ENCODE measurements at places on chromosomes 5 and 9.

GRCh38 chr5:5602554-5602953 lies 180.1 kb downstream of the ICE1 start:
- no peak for DNase-seq

DNA sequence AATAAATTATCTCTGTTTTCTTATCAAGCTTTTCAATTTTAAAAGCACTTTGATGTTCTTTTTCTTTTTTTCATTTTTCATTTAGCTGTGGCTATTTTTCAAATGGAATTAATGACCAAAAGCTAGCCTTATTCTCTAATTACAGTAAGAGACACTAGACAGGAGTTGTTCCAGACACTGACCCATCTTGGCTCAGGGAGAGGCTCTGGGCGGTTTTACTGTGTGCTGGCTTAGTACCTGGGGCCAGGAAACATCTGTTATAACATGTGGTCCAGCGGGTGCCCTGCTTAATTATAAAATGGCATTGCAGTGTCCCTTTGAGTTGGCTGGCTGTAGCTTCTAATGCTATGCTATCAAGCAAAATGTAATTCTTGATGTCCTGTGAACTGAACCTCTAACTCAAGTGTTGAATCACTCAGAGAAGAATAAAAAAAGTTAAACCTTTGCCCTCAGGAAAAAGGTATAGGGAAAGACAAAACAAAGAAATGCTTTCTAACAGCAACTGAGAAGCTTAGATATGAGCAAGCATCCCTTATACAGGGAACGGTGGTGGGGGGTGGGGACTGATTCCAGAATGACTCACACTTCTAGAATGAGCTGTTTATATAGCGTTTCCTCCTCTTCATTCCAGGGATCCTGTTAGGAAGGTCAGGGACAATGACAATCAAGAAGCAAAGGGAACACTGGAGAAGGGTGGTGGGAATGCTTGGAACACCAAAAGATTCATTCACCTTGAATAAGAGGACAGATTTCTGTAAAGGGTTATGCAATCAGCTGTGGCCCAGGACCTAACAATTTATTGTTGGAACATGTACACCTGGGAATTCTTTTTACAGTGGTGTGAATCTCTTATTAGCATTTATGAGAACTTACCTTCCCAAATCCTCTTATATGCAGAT lies 58.7 kb upstream of the NFIB start:
- DNase-seq = no peak

DNA sequence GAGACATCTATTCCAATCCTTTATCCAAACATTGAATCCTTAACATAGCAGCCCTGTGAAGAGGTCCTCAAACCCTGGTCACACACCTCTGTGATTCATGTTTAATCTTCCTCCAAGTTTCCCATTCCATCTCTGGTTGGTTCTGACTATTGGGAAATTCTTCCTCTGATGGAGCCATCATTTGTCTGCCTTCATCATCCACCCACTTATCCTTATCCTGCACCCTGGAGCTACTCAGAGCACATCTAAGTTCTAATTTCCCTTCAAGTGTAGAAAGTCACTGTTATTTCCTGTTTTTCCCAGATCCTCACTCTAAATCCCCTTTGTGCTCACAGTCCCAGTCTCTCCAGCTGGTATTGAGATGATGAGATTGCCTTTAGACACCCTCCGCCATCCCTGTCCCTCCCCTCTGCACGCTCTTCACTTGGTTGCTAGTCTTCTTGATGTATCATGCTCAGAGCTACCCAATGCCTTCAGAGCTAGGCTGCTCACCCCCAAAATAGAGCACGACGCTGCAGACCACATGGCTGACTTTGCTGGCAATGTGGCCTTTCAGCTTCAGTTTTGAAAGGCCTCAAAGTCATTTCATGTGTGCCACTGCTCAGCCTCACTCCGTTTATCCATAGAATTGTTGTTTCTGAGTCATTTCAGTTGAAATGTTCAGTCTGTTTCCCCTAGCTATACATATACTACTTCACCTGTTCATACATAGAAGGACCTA lies 154.3 kb downstream of the PALM2AKAP2 start:
- no peak for DNase-seq

- DNase-seq = no peak
Measured at GRCh38 chr5:128965011-128965637, at the start of gene SLC27A6. TSS of gene SLC27A6 (plus strand) at chr5:128965488. CDS start at chr5:128966138, 650 bp downstream.

DNA sequence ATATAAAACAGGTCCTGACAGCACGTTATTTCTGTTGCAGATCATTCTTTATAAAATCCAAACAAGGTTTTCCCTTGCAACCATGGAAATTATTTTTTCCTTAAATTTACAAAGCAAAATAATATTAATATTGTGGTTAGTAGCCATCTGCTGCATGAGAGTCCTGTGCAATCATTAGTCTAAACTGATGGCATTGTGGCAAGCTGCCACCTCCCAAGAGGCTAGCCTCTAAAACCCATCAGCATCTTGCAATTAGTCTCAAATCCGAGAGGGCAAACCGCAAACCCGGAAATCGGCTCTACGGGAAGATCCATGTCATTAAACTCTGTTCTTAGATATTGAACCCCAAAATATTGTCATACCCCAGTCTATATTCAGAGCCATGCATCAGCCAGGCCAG lies 11.3 kb upstream of the CDH6 start:
- DNase-seq = no peak

DNA sequence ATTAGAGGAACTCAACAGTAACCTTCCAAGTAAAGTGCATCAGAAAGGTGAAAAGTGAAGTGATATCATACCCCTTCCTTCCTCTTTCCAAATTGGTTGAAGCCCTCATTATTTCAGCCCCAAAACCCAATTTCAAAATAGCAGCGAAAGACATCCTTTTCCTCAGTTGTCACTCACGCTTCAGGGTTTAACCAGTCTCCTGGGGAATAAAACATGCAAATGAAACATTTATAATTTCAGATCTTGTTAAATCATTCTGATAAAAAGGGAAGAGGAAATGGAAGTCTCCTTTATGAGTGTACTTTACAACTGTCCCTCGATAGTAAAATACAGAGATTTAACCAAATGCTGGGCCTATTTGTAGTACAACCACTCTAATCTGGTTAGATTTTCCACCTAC lies 22.5 kb downstream of the TRPM6 start:
- DNase-seq = no peak

GRCh38 chr5:31823472-31823871 lies 184.5 kb downstream of the PDZD2 start:
- no peak for DNase-seq

DNA sequence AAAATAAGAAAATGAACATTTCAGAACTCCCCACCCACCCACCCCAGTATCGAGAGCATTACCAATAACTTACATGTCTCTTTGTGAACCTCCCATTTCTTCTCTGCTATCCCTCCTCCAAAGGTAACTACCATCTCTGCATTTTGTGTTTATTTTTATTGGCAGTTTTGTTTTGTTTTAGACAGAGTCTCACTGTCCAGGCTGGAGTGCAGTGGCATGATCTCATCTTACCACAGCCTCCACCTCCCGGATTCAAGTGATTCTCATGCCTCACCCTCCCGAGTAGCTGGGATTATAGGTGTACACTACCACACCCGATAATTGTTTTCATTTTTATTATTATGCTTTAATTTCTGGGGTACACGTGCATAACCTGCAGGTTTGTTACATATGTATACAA lies 21.7 kb upstream of the GLIS3 start:
- DNase-seq = no peak

DNA sequence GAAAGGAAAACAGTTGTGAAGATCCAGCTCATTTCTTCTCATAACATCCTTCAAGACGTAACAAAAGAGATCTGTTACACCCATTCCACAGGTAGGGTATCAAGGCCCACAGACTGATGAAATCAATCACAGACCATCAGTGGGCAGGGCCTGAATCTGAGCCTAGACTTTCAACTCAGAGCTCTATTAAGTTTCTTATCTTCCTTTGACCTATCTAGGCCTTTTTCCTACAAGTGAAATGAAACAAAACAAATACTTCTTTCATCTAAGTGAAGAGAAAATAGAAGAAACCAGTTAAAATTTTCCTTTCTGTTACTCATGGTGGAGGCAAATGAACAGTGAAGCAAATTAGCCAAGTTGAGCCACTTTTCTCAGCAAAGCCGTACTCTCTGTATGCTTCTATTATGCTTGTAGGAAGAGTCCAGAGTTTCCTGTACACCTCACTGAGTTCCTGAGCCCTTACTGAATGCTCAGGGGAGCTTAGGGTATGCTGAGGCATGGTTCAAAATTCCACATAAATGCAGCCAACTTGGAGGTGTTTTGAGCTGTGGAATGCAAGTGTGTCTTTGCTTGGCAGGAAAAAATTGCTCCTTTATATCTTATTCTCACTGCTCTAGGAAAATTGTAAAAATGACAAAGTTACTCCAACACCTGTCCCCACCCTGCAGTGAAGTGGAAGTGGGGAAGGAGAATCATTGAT lies 91.9 kb downstream of the FEM1C start:
- no peak for DNase-seq

- no peak for DNase-seq
Measured at GRCh38 chr9:128408963-128409431, 11.7 kb upstream of the CERCAM start.

DNA sequence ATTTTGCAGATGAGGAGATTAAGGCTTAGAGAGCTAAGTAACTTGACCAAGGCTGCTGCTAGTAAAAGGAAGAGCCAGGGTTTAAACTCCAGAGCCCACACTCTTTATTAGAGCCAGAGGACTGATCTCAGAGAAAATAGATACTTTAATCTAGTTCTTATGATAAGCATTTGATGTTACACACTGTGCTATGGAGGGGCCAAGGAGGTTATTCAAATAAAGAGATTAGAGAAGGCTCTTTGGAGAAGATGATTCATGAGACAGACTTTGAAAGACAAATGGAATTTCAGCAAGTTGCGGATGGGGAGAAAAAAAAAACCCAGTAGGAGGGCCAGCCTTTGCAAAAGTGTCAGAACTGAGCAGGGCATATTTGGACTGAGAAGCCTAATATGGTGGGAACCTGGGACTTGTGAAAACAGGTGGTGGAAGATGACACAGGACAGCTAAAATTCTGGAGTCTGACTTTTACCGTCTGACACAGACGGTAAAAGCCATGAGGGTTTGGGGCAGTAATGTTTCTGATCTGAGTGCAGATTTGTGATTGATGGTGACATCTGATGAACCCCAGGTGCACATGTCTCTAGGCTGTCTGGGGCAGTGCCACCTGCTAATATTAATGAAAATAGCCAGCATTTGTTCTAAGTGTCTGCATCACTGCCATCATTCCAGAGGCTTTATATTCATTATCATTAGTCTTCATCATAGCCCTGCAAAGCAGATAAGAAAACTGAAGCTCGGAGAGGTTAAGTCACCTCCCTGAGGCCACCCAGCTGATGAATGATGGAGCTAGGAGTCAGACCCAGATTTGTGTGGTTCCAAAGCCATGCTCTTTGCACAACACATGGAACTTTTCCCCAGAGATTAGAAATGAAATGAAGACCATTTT lies 65.3 kb upstream of the CXCL14 start:
- no peak for DNase-seq

DNA sequence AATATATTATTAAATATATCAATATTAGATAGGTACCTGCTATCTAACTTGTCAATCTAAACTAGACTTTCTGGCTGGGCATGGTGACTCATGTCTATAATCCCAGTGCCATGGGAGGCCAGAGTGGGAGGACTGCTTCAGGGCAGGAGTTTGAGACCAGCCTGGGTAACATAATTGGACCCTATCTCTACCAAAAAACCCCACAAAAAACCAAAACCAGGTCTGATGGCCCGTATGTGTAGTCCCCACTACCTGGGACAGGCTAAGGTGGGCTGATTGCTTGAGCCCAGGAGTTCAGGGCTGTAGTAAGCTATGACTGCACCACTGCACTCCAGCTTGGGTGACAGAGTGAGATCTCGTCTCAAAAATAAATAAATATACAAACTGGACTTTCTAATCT lies 55.0 kb downstream of the PJA2 start:
- DNase-seq = no peak

DNA sequence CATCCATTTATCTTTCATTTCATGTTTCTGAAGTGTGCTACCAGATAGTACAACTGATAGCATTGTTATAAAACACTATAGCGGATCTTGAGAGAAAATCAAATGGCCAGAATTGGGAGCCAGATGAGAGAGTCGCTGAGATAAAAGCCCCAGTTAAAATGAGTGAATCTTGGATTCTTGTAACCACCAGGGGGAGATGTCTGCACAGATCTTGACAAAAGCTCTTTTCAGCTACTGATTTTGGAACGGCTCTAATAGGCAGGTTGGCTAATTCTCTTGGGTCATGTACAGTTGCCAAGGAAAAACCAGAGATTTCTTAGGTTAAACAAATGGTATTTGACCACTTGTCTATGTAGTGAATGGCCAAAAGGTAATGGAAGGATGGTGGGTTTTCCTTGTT lies 21.7 kb downstream of the F2RL2 start:
- no peak for DNase-seq

DNA sequence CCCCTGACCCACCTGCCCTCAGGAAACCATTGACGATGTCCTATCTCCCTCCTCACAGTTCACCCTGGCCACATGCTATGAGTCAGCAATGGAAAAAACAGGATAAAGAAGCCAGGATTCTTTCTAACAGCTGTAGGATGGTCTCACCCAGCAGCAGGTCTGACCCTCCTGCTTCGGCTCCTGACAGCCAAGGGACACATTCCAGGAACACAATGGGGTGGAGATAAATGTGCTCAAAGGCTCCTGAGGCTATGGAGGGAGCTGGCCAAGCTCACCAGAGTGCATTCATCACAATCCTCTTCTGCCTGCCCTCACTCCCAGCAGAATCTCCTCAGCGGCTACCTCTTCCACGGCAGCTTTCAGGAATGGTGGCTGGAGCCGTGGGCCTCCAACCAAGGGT lies 170.3 kb downstream of the PJA2 start:
- no peak for DNase-seq

- no peak for DNase-seq
Measured at GRCh38 chr9:85530721-85531120, 211.0 kb downstream of the AGTPBP1 start.

DNA sequence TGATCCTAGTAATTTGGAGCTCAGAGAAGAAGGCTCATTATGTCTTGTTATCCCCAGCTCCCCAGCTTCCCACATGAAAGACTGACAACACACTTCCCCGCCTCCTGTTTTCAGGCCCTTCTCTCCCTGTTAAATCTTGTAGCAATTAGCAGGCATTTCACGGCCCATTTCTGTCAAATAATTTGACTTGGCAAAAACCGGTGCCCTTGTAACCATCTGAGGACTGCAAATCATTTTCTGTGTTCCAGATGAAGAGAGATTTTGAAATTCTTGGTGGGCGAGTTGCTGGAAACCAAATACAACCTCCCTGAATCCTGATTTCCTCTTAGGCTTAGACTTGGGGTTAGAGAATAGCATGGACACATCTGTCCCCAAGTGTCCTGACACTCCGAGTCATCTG lies 109.7 kb downstream of the MSX2 start:
- no peak for DNase-seq

- DNase-seq = no peak
Measured at GRCh38 chr9:2810420-2811075, 33.3 kb downstream of the PUM3 start.

DNA sequence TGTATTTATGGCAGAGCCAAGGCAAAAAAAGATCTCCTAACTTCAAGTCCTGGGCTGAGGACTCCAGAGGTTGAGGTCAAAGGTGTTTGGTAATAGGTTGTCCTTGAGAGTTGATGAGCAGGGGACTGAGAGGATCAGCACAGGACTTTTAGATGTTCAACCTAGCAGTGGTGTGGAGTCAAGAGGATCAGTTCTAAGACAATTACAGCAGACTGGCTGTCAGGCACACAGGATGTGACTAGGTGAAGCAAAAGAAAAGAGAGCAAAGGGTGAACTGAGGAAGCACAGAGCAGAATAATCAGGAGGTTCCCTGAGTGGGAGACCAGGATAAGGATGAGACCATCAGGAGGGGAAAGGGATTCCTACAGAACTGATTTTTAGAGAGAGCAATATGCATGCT lies 10.9 kb downstream of the GZMA start:
- DNase-seq = no peak

GRCh38 chr5:92641031-92641962 lies 939.7 kb downstream of the NR2F1-AS1 start:
- no peak for DNase-seq

Data from stimulated activated CD8-positive, alpha-beta memory T cell treated with anti-CD3 and anti-CD28 coated beads, Interleukin-4, amount 100 ng/mL, for 4 hours (primary cell).